ENCODE measurements at places on chromosomes 16 and 17. TPM values are rescaled to one million over a fixed set of nuclear protein-coding genes. Genes with fewer than 3 reads are reported as not detected.

DNA sequence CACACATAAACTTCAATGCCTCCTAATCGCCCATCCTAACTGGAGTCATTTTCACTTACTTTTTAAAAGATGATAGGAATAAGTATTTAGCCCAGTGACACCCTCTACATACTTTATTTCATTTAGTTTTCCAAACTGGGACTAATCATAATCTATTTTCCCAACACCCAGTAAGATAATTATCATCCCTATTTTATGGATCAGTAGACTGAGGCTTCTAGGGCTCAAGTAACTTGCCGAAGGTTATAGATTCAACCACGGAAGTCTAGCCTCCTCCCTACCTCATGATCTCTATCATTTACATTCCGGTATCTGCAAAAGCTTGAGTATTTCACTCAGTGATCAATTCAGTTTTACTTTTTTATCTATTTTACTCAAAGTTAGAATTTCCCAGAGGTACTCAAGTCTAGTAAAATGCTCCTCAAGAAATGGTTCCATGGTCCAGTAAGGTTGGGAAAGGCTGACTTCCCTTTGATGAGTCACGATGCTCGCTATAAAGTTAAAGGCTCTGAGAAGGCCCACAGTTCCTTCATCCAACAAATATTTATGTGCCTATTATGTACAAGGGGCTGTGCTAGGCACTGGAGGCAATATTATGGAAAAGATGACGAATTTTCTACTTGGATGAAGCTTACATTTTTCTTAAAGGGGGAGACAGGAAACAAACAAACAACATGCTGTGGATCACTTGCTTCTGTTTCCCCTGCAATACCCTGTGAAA is 75.1 kb downstream of the TOX3 start:
- no peaks in the 10 kb centered on the region for H3K27me3 ChIP-seq
- H3K36me3 ChIP-seq: no peaks in the 10 kb centered on the region
- DNase-seq: no peak
- H3K27ac ChIP-seq: no peak overlapping the region
- no peak overlapping the region for H3K4me3 ChIP-seq

- H3K27ac ChIP-seq: peak overlapping the region; percentile 97
- H3K36me3 ChIP-seq: no peaks in the 10 kb centered on the region
- H3K27me3 ChIP-seq: no peaks in the 10 kb centered on the region
- peak overlapping the region; percentile 76 for H3K4me3 ChIP-seq
- peaks cover 48% of the 10 kb centered on the region for H3K4me1 ChIP-seq
- peak; percentile 78 for DNase-seq
Observed at GRCh38 chr16:85554889-85555718, 58.0 kb upstream of the GSE1 start.

The UBB gene
- 486 TPM for total RNA-seq

DNA sequence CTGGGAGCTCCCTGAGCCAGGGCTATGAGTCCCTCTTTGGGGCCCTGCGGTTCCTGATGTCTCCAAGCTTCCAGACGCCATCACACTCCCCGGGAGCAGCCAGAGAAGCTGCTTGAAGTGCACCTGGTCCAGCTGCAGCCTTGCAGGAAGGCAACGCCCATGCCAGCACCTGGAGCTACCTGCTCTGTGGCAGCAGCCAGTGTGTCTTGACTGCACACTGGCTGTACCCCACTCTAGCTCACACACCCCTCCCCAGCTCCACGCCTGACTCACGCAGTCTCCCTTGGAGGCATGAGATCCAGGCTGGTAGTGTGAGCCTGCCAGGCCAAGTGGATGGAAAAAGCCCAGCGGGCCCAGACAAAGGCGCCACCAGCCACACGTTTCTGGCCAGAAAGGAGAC is 63.3 kb downstream of the USP32 start:
- no peaks in the 10 kb centered on the region for H3K36me3 ChIP-seq
- DNase-seq: no peak
- H3K27me3 ChIP-seq: no peaks in the 10 kb centered on the region
- no peak overlapping the region for H3K4me3 ChIP-seq
- no peak overlapping the region for H3K27ac ChIP-seq

DNA sequence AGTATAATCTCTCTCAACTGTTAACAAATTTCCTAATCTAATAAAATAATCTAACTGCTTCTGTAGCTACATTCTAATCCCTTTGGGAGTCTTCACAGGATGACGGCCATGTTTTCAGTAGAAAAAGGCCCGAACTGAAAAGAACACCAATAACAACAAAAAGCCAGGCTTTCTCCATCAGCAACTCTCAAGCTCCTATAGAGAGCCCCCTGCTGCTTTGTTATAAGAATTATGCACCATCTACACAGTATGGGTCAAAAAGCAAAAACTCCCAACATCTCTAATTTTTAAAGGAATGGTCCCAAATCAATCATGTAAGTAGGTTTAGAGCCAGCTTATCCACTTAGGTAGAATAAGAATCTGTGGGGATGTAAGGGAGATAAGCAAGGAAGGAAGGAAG is 163.6 kb upstream of the C17orf78 start:
- no peak overlapping the region for H3K27ac ChIP-seq
- DNase-seq: no peak
- no peak overlapping the region for H3K4me3 ChIP-seq
- no peaks in the 10 kb centered on the region for H3K4me1 ChIP-seq
- H3K27me3 ChIP-seq: no peaks in the 10 kb centered on the region

The MMP15 gene
- 22.3 TPM for total RNA-seq

GRCh38 chr17:39920218-39921210 is 2.1 kb upstream of the GSDMB start:
- DNase-seq: no peak
- no peak overlapping the region for H3K27ac ChIP-seq
- H3K4me3 ChIP-seq: no peak overlapping the region

The PLEKHH3 gene
- total RNA-seq: 63.0 TPM

DNA sequence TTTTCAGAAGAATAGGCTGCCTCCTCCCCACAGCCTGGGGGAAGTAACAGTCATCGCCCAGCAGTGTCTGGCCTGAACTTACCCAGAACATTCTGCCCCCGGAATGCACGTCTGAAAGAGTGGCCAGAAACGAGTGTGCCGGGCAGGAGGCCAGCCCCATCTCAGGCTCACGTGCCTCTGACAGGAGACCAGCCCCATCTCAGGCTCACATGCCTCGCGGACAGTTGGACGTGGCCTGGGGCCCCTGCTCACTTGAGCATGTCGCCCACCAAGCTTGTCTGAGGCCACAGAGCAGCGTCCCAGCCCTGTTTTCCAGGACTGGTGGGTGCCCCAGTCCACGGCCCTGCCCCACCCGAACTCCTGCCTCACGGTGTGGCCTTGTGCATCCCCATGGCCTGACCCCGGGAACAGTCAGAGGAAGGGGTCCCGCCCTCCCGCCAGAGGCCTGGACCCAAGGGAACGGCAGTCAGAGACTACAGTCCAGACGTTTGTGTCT is 16.3 kb upstream of the CDH15 start:
- no peaks in the 10 kb centered on the region for H3K27me3 ChIP-seq
- no peaks in the 10 kb centered on the region for H3K36me3 ChIP-seq

- no peak for DNase-seq
- no peaks in the 10 kb centered on the region for H3K27me3 ChIP-seq
- peaks cover 51% of the 10 kb centered on the region for H3K4me1 ChIP-seq
- H3K4me3 ChIP-seq: no peak overlapping the region
- H3K36me3 ChIP-seq: no peaks in the 10 kb centered on the region
Observed at GRCh38 chr17:81416612-81417011, 21.4 kb downstream of the BAHCC1 start.

GRCh38 chr17:78745407-78746088 is 36.5 kb downstream of the CYTH1 start:
- peak; percentile 51 for DNase-seq
- no peaks in the 10 kb centered on the region for H3K36me3 ChIP-seq
- peaks cover 50% of the 10 kb centered on the region for H3K4me1 ChIP-seq
- H3K4me3 ChIP-seq: no peak overlapping the region

The TEKT1 gene
- not detected for total RNA-seq

DNA sequence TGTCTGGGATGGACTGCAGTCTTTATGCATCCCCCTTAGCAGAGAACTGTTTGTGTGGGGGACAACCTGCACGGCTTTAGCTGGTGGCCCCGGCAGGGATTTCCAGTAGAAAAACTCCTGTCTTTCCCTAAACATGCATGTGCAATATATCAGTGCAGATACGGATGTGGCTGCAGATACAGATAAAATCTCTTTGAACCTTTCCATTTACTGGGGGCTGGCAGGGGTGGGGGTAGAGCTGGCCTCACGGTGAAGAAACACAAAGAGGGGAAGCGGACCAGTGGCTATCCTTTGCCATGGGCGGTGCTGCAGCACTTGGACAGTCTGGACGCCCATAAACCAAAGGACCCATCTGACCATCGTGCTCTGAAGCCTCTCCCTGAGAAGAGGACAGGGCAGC is 201.3 kb downstream of the ZFHX3 start:
- no peaks in the 10 kb centered on the region for H3K27me3 ChIP-seq
- peaks cover 22% of the 10 kb centered on the region for H3K4me1 ChIP-seq
- H3K4me3 ChIP-seq: no peak overlapping the region
- no peaks in the 10 kb centered on the region for H3K36me3 ChIP-seq
- DNase-seq: no peak

GRCh38 chr17:50793007-50793406 is 25.7 kb upstream of the ANKRD40CL start:
- H3K36me3 ChIP-seq: no peaks in the 10 kb centered on the region
- no peak overlapping the region for H3K4me3 ChIP-seq
- DNase-seq: no peak
- peaks cover 5% of the 10 kb centered on the region for H3K4me1 ChIP-seq
- no peaks in the 10 kb centered on the region for H3K27me3 ChIP-seq
- H3K27ac ChIP-seq: no peak overlapping the region

DNA sequence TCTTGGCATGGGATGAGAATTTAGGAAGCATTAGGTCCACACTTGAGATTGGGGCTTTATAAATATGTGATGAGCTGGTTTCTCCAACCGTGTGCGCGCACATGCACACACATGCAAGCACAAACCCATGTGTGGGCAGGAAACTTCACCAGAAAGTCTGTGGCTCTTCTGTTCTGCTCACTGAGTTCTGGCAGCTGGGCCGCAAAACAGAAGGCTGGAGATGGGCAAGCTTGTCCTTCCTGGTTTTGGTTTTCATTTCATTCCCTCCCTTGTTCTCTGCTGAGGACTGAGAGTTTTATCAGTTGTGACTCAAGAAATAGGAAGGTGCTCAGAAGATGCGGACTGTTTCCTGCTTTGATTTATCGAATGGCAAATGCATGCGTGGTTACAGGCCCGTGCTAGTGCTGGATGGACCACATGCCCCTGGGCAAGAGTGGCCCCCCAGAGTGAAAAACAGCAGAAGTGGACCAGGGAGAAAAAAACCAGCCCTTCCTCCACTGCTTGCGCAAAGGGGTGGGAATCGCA is 14.1 kb downstream of the MAP3K14 start:
- no peak overlapping the region for H3K27ac ChIP-seq
- H3K27me3 ChIP-seq: no peaks in the 10 kb centered on the region
- DNase-seq: no peak
- H3K36me3 ChIP-seq: no peaks in the 10 kb centered on the region
- H3K4me1 ChIP-seq: peaks cover 64% of the 10 kb centered on the region
- H3K4me3 ChIP-seq: no peak overlapping the region

- H3K4me1 ChIP-seq: peaks cover 56% of the 10 kb centered on the region
- H3K27ac ChIP-seq: peak overlapping the region; percentile 41
- H3K4me3 ChIP-seq: no peak overlapping the region
- DNase-seq: no peak
Observed at GRCh38 chr16:11561454-11561805, 25.3 kb downstream of the LITAF start.

DNA sequence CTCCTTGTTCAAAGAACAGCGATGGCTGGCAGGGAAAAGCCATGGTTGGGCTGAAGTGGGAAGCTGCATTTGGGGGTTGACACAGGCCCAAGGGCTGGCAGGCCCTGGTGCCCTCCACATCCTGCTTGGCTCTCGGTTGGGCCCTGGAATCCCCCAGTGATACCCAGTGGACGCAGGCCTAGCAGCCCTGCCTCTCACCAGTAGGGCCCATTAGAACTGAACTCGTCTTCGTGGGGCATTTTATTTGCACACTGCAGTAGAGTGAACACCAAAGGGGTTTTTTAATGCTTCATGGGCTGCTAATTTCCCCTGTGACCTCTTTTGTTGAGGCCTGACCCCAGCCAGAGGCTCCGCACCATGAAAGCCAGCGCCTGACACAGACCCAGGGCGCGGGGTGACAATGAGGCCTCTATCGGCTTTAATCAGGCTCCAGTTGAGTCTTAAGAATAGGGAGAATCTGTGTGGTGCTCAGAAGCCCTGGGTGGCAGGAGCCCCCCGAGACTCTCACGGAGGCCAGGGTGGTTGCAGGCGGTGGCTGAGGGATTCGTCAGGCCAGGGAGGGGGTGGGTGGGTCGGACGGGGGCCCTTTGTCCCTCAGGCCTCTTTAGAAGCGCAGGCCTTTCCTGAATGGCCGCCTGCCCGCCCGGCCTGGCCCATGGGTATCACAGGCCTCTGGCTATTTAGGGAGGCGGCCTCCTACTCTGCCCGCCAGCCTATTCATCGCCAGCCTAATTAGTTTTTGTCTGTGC is 199.3 kb downstream of the NTN1 start:
- no peak for DNase-seq
- H3K36me3 ChIP-seq: no peaks in the 10 kb centered on the region
- no peaks in the 10 kb centered on the region for H3K27me3 ChIP-seq
- H3K4me3 ChIP-seq: no peak overlapping the region
- H3K4me1 ChIP-seq: peaks cover 18% of the 10 kb centered on the region

The PDIA2 gene
- total RNA-seq: 517 TPM

DNA sequence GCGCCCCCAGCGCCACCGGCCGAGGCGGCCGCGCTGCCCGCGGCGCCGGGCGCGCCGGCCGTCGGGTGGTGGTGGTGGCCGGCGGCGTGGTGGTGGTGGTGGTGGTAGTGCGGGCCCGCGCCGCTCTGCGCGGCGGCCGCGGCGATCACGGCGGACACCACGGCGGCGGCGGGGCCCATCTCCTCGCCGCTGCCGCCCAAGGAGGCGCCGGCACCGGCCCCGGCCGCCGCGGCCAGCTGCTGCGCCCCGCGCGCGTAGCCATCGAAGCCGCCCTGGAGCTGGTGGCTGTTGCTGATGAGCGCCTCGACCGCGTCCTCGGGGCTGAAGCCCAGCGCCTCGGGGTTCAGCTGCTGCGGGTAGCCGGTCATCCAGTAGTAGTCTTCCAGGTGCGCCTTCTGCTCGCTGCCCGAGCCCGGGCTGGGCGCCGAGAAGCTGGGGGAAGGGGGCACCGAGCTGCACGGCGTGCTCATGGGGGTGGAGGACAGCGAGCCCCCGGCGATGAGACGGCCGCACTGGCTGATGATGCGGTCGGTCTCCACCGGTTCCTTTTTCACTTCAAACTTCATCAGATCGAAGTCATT is 1.2 kb downstream of the MAF start:
- peak; percentile 20 for DNase-seq
- peak overlapping the region; percentile 4 for H3K4me3 ChIP-seq
- H3K27me3 ChIP-seq: no peaks in the 10 kb centered on the region
- H3K27ac ChIP-seq: peak overlapping the region; percentile 63
- peaks cover 14% of the 10 kb centered on the region for H3K4me1 ChIP-seq
